ENCODE measurements at places on chromosomes 4 and X. TPM values are rescaled to one million over a fixed set of nuclear protein-coding genes. Genes with fewer than 3 reads are reported as not detected.

The CT45A3 gene
- 28.3 TPM for total RNA-seq

The STARD8 gene
- total RNA-seq = 3.4 TPM

The PDZD4 gene
- total RNA-seq = 5.7 TPM

The PABPC1L2A gene
- not detected for total RNA-seq

The TMPRSS11A gene
- total RNA-seq = not detected

The NEXMIF gene
- 0.21 TPM for total RNA-seq

The UGT8 gene
- 13.0 TPM for total RNA-seq

The PRR32 gene
- not detected for total RNA-seq

The HPGD gene
- not detected for total RNA-seq

The TRIM61 gene
- total RNA-seq = not detected

The SATL1 gene
- not detected for total RNA-seq

The MID2 gene
- 7.3 TPM for total RNA-seq

The F8A1 gene
- 4.4 TPM for total RNA-seq

The VBP1 gene
- total RNA-seq = 122 TPM

The FAM47E gene
- total RNA-seq = 0.11 TPM

The OTUD6A gene
- total RNA-seq = not detected

DNA sequence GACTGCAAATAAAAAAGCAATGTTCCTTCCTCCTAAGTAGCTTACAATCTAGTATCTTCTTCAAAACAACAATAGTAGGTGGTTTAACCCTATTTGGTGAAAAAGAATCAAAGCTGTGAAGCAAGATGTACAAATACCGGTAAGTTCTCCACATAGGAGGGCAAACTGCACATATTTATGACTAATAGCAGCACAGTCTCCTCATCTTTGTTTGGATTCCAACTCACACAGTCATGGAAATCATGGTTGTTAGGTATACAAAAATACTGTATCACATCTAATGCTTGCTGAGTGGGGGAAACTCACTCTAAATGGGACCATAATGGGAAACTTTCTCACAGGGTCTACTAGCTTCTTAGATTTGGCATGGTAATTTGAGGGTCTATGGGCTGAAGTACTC, 597.2 kb downstream of the INPP4B start:
- DNase-seq = peak; percentile 3

GRCh38 chrX:1468250-1468772, 15.6 kb upstream of the ASMTL start:
- DNase-seq = peak; percentile 72

DNA sequence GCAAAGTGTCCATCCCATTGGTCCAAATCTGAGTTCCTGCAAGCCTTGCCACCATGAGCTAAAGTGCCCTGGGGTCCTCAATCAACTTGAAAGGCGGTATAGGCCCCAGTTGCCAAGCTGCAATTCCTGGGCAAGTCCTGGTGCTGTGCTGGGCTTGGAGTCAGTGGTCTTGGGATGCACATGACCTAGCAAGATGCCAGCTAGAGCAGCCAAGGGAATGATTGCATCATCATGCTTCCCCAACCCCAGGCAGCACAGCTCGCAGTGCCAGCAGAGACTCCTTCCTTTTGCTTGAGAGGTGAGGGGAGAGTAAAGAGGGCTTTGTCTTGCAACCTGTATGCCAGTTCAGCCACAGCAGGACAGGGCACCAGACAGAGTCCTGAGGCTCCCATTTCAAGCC, 50.5 kb downstream of the KCNIP4 start:
- DNase-seq = no peak

DNA sequence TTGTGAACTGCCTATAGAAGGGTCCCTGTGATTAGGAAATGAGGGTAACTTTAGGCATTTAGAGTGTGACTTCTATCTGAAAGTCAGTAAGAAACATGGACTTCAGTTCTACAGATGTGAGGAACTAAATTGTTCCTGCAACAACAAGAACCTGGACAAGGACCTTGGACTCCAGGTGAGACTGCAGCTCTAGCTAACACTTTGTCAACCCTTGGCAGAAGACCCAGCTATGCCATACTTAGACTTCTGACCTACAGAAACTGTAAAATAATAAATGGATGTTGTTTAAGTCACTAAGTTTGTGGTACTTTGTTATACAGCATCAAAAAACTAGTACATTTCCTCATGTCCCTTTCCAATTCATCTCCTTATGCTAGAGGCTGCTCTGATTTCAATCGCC, 580.8 kb downstream of the IQCM start:
- no peak for DNase-seq

- DNase-seq = peak; percentile 51
Observed at GRCh38 chrX:1462596-1463251, 10.0 kb upstream of the ASMTL start.

DNA sequence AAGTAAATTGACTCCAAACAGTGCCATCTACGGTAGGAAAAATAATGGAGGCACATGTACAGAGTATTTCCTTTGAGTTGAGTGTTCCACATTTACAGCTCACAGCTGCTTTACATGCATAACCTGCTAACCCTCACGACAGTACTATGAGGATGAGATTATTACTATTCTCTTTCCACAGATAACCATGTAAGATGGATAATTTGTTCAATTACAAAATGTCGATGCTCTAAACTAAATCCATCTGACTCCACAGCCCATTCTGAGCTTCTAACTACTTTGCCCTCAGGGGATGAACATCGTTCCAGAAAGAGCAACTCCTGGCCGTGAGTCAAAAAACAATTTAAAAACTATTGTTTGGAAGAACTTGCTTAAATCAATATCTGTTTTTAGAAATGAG, 330.4 kb upstream of the NWD2 start:
- no peak for DNase-seq

DNA sequence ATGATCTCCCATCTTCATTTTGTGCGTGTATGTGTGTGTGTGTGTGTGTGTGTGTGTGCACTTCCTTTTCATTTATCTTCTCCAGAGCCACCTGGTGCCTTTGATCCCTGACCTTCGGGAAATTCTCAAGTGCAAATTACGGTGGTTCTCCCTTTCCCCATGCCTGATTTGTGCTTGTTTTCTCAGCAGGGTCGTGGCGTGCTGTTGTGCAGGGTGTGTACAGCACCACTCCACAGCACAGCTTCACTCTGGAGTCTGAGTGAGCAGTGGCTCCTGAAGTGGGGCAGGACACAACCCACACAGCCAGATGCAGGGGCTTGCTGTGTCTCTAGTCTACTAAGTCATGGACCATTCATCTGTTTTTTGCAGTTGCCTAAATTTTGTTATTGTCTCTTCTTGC, 114.2 kb upstream of the TBC1D9 start:
- DNase-seq = no peak

- DNase-seq = peak; percentile 50
Observed at GRCh38 chr4:6562931-6563901, 11.8 kb upstream of the MAN2B2 start.

- peak; percentile 19 for DNase-seq
Observed at GRCh38 chr4:73844345-73844744, 7.9 kb downstream of the CXCL6 start.

DNA sequence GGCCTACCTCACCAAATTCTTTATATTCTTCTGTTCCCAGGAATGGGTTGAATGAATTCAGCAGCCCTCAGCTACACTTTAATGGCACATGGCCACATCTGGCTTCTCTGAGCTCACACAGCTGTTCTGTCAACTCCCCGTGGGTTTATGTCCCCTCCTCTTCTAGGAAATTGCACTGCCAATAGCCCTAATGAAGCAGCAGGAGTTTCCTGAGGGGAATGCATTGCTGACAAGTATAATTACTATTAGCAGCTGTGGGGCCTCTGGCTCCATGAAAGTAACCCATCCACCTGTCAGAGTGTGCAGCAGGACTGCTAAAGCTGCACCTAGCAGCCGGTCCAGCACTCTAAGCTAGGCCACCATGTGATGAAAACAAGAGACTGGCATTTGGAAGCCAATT, 50.3 kb downstream of the FTHL17 start:
- no peak for DNase-seq

GRCh38 chr4:169060391-169061091, 50.5 kb upstream of the CBR4 start:
- no peak for DNase-seq

GRCh38 chr4:148951346-148951745, 509.1 kb upstream of the NR3C2 start:
- DNase-seq = no peak

DNA sequence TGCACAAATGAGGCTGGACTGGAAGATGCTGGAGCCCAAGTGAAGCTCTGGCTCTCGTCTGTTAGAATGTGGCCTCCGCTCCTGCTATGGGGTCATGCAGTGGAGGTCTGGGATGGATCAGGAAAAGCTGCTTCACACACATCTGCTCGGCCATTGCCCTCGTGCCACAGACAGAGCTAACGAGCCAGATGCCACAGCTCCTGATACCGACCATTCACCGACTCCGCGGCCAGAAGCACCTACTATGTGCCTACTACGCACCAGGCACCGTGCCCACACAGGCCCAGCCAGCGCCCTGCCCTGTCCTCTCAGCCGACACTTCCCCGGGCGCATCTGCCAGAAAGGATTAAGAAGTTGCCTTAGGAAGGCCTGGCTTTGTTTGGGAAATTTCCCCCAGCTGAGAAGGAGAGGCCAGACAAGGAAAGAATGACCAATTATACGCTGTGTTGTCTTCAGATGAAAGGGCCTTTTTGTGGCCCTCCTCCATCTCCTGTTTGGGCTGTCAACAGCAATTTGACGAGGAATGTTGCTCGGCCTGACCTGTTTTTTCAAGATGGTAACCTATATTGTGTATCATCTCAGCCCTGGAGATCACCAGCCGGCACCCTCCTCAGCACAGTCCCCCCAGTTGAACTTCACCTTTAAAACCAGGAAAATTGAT, 34.3 kb downstream of the HMX1 start:
- no peak for DNase-seq

DNA sequence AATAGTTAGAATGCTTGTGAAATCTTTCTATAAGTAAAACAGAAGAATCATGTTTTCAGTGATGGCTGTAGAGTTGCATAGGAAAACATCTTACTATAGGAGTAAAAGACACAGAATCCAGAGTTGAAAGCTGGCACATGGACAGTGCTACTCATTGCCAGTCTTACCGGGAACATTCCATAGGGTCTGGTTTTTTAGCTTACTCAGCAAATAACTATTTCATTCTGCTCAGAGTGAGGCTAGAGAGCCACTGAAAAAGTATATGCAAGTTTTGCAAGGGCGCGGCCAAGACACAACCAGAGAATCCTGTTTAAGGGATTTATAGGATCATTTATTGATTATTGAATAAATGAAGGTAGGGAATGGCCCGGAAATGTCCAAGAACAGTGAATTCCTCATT, 60.3 kb downstream of the MTHFD2L start:
- no peak for DNase-seq

DNA sequence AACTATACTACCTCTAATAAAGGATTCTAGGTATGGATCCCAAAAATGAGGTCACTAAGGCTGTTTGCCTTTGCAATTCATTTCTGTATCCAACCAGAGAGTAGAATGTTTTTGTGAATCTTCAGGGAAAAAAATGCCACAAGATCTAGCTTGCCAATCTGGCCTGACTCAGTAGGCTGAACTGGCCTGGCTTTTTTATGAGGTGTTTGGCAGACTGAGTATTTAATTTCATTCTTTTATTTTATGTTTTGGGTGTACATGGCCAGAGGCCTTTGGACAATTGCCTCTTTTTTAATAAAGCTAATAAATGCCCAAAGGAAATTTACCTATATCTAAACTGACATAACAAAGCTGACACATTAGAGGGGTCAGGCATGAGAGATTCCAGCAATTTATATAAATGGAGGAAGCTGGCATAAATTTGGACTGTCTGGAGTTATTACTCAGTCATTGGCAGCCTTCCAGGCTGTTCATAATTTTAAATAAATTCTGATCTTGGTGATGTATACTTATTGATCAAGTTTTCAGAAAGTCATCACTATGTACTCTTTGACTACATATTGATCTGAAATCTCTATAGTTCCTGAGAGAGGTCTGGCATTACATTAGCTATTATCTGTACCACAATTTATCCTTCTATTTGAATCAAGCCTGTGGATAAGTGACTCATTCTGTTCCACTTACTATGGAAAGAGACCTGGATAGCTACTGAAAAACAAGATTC, 376.4 kb upstream of the NOCT start:
- DNase-seq = no peak

DNA sequence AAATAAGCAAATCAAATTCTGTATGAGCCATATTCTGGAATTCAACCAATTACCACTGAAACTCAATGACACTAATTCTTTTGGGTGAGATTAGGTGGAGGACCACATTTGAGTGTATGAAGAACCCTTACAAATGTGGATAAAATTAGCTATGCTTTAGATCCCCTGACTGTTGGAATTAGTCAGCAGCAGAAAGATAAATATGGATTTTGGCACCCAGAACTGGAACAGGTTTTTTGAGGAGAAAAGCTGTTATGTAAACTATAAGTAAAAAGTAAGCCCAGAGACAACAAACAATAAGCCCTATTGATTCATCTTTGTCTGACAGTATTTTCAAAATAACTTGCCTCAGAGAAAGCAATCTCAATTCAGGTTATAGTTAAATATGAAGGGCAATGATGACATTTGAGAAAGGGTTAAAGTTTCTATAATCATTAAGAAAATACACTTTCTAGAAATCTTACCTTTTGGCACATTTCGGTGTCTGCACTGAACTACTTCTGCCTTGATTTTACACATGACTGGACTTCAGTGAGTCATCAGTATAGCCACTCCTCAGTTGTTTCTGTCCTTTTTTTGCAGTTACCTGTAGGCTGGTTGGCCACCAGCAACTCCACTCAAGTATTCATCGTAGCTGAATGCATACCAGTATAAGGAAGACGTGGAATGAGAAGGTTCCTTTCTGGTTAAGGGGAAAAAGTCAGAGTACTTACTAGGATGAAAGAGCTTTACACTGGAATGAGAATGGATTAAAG, 80.0 kb downstream of the KCTD8 start:
- DNase-seq = no peak

All from Daoy (cell line).